ENCODE measurements at places on chromosomes 16 and 17. TPM values are rescaled to one million over a fixed set of nuclear protein-coding genes. Genes with fewer than 3 reads are reported as not detected.

The OMG gene
- not detected for total RNA-seq

DNA sequence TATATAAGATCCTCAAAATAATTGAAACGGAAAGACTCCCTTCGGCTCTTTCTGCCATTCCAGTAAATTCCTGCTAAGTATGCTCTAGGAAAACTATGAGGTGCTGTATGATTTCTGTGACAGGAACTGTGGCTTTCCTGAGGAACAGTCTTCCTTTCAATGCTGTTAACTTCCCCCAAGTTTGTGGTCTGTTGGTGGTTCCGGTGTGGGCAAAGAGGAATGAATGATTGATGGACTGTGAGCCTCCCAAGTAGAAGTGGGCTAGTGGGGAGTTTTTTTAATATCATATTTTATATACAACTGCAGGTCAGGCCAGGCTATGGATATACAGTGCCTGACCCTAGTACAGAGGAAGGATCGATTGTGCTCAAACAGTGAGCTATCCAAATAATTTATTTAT, 560.7 kb upstream of the RBFOX1 start:
- no peaks in the 10 kb centered on the region for H3K27me3 ChIP-seq
- H3K36me3 ChIP-seq = no peaks in the 10 kb centered on the region
- no peaks in the 10 kb centered on the region for H3K4me1 ChIP-seq
- no peak overlapping the region for H3K27ac ChIP-seq
- DNase-seq = no peak

DNA sequence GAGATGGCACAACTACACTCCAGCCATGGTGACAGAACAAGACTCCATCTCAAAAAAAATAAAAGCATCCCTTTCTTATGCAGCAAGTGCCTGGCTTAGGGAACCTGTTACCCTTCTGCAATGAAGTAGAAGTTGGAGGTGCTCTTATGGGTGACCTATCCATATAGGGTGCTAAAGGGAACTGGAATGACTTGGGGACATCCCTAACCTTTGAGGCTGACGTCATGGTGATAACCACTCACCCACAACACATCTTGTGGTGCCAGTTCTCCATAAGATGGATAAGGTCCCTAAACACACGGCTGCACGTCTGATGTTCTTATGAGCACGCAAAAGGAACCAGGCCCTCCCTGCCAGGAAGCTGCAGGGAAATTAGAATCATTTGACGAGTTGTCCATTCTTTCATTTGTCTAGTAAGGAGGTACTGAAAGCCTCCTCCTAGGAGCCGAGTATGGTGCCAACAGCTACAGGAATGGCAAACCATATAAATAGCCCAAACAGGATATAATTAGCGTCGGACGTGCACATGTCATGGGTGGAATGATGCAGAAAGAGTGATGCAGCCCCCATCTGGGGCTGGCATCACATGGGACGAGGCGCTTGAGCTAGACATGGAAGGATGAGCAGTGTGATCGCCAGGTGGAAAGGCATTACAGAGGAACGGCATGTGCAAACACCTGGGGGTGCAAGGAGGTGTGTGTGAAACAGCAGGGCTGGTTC, 52.5 kb downstream of the ARHGAP27 start:
- no peak overlapping the region for H3K4me3 ChIP-seq
- H3K27ac ChIP-seq = no peak overlapping the region
- DNase-seq = no peak
- H3K27me3 ChIP-seq = no peaks in the 10 kb centered on the region
- no peaks in the 10 kb centered on the region for H3K36me3 ChIP-seq

DNA sequence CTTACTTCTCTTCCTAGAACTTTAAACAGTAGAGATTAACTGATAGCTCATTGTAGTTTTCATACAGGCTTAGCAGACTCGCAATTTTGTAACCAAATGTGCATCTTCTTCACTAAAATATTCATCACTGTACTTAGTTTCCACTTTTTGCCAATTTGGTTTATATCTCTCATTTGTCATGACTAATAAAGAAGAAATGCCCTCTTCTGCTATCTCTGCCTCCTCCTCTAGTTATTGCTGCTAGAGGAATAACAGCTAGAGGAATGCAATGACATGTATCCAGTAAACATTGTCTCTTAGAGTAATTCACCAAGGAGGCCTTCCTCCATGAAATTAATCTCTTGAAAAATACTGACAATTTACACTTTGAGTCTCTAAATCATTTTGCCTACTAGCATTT, 115.5 kb upstream of the COX10 start:
- H3K4me1 ChIP-seq = no peaks in the 10 kb centered on the region
- no peaks in the 10 kb centered on the region for H3K27me3 ChIP-seq
- DNase-seq = no peak
- H3K36me3 ChIP-seq = no peaks in the 10 kb centered on the region
- H3K27ac ChIP-seq = no peak overlapping the region

DNA sequence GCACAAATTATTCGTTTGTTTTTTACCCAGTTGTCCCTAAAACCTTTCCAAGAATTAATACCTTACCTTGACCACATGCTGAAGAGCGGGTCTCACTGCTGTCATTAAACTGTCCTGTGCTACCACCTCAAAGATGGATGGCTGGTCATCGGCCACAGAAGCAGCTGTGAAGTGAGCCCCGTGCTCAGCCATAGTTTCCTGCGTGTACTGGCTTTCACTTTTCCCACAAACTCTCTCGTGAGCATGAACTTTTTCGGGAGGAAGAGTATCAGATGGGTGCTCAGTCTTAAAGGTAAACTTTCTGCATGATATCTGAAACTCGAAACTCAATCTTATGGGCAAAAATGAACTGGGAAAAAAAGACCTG, 558 bp downstream of the PEX12 start:
- peak overlapping the region; percentile 81 for H3K4me3 ChIP-seq
- H3K36me3 ChIP-seq = peaks cover 41% of the 10 kb centered on the region
- H3K4me1 ChIP-seq = peaks cover 16% of the 10 kb centered on the region
- no peaks in the 10 kb centered on the region for H3K27me3 ChIP-seq
- DNase-seq = no peak
- peak overlapping the region; percentile 94 for H3K27ac ChIP-seq

DNA sequence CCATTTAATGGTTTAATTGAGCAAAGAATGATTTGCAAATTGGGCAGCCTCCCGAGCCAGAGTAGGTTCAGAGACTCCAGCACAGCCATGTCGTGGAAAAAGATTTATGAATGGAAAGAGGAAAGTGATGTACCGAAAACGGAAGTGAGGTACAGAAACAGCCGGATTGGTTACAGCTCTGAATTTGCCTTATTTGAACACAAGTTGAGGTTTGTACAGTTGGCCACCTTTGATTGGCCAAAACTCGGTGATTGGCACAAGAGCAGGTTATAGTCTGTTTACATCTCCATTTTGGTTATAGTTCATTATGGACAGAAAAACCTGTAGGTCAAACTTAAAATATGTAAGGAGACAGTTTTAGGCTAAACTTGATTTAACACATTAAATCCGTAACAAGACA, 44.5 kb downstream of the TENT4B start:
- peaks cover 33% of the 10 kb centered on the region for H3K4me1 ChIP-seq
- no peaks in the 10 kb centered on the region for H3K36me3 ChIP-seq
- DNase-seq = no peak
- no peak overlapping the region for H3K4me3 ChIP-seq

The FNDC8 gene
- not detected for total RNA-seq

DNA sequence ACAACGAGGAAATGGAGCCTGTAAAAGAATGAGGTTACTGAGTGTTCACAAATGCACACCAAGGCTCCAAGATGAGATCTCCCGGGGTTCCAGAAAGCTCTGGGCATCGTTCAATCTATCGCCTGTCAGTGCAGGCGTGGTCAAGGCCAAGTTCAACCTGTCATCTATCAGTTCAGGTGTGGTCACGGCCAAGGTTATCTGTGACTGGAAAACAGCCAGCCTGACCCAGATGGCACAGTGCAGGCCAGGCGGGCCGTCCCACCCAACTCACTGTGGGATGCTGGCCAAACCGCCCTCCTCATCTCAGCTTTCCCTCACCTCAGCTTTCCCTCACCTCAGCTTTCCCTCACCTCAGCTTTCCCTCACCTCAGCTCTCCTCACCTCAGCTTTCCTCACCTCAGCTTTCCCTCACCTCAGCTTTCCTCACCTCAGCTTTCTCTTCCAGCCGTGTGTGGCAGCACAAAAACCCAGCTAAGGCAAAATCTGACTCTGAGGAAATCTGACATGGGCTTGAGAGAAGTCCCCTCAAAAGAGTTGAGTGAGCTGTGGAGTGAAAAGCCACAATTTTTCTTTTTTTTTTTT, 2.4 kb downstream of the CHMP1A start:
- peaks cover 16% of the 10 kb centered on the region for H3K4me1 ChIP-seq
- peaks cover 2% of the 10 kb centered on the region for H3K36me3 ChIP-seq
- no peaks in the 10 kb centered on the region for H3K27me3 ChIP-seq
- H3K4me3 ChIP-seq = no peak overlapping the region
- DNase-seq = no peak
- H3K27ac ChIP-seq = no peak overlapping the region

- H3K27me3 ChIP-seq = no peaks in the 10 kb centered on the region
- peaks cover 12% of the 10 kb centered on the region for H3K36me3 ChIP-seq
- H3K4me3 ChIP-seq = no peak overlapping the region
- no peak for DNase-seq
- H3K4me1 ChIP-seq = peaks cover 19% of the 10 kb centered on the region
Observed at GRCh38 chr17:41686281-41686680, 2.4 kb upstream of the EIF1 start.

The MPV17L gene
- 5.6 TPM for total RNA-seq

The UMOD gene
- total RNA-seq = not detected

The SLC25A10 gene
- total RNA-seq = 4.9 TPM

DNA sequence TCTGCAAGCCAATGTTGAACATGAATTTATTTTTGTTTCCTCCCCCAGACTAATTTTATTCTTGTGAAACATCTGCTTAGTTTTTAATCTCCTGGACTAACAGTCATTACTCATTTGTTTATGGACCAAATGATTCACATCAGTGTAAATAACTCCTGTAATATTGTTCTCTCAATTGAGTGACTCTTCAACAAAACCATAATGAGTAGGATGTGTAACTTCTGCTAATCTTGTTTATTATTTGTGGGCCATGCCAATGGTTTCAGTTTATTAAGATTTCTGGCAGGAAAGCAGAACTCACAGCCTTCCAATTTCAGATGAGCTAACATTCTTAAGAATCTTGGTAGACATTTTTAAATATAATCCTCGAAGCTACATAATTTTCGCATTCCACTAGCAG, 1216.3 kb upstream of the GOT2 start:
- no peak for DNase-seq
- no peaks in the 10 kb centered on the region for H3K4me1 ChIP-seq
- H3K36me3 ChIP-seq = no peaks in the 10 kb centered on the region
- no peak overlapping the region for H3K27ac ChIP-seq
- H3K27me3 ChIP-seq = no peaks in the 10 kb centered on the region

The WNT9B gene
- 0.32 TPM for total RNA-seq
